ENCODE measurements at places on chromosomes 2 and 18.

- no peak for DNase-seq
Observed at GRCh38 chr2:13901526-13901925, 731.0 kb upstream of the LRATD1 start.

GRCh38 chr2:601806-602455 is 75.3 kb downstream of the TMEM18 start:
- DNase-seq, result no peak

DNA sequence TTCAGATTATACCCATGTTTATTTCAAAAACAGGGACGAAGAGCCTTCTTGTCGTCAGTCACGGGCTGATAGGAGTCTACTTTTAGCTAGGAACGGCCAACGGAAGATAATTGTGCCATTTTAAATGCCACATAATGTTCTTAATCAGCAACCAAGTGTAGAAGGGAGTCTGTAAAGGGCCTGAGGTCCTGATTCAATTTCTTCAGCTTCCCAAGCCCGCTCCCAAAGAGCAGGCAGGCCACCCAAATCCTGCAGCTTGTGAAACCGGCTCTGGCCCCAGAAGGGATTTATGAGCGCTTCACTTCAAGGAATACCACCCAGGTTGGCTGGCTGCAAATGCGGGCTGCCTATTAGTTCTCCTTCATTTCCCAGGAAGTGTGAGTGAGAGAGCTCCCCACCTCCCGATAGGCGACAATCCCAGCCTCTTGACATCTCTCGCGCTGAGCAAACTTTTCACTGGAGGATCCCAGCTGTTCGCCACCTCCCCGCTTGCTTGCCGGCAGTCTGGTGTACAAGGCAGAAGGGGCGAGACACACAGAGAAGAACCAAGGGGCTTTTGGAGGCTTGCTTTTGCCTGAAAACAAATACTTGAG is 272.9 kb downstream of the CDH20 start:
- no peak for DNase-seq

DNA sequence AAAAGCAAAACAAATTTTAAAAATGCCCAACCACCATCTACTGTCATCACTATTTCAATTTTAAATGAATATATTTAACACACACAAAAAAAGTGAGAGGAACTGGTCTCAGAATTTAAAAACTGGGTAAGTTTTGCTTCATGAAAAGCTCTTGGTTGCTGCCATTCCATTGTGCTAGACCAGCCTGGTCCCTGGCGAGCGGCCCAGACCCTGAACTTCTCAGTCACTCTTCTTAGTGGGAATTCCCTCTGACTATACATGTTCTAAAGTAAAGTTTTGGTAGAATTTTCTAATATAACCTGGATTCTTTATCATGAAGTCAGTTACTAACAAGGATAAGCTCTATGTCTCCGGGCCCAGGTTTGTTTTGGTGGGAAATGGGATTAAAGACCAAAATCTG is 34.8 kb upstream of the TMEM177 start:
- no peak for DNase-seq

DNA sequence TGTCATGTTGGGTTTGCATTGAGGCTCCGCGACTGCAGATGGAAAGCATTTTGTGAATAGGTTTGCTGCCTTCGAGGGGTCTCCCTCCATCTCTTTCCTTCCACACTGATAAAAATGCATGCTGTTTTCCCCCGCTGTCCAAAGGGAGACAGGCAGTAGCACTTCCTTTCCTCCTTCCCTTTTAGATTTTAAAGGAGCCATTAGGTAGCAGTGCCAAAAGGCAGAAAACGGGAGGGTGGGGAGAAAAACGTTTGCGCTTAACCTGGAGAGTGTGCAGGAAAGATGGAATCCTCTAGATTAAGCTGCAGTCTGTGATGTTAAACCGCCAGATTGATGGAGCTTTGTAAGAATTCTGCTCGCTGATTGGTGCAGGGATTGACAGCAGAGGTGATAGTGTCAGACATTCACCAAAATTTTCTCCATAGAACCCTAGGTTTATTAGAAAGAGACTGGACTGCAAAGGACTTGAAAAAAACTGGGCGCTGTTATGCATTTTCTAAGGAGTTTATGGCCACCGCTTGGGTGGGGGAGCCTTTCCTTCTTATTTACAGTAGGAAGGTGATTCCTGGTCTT is 688 bp downstream of the MAPRE2 start:
- DNase-seq, result peak; percentile 40

DNA sequence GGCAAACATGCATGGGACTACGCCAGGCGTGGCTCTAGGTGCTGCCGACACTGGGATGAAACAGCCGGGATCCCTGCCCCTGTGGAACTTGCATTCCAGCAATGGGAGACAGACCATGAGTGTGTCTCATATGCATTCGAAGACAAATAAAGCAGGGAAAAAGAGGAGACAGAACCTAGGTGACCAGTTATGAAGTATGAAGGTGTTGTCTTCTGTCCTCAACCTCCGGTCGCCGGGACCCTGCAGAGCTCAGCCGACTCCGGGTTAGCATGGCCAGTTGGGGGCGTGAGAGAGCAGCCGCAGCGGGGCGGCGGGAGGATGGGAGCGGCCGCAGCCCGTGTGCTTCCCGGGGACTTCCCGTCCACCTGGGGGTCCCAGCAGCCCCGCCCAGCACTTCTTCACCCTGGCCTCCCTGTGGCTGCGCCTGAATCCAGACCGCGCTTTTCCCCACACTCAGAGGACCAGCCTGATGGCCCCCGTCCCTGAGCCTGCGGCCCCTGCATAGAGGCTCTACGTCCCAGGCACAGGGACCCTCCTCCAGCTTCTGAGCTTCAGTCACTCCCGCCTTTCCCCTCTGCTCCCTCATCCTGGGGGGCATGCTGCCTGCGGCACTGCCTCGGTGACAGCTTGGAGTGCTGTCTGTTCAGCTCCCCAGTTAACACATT is 11.4 kb downstream of the ID2 start:
- peak; percentile 27 for DNase-seq

DNA sequence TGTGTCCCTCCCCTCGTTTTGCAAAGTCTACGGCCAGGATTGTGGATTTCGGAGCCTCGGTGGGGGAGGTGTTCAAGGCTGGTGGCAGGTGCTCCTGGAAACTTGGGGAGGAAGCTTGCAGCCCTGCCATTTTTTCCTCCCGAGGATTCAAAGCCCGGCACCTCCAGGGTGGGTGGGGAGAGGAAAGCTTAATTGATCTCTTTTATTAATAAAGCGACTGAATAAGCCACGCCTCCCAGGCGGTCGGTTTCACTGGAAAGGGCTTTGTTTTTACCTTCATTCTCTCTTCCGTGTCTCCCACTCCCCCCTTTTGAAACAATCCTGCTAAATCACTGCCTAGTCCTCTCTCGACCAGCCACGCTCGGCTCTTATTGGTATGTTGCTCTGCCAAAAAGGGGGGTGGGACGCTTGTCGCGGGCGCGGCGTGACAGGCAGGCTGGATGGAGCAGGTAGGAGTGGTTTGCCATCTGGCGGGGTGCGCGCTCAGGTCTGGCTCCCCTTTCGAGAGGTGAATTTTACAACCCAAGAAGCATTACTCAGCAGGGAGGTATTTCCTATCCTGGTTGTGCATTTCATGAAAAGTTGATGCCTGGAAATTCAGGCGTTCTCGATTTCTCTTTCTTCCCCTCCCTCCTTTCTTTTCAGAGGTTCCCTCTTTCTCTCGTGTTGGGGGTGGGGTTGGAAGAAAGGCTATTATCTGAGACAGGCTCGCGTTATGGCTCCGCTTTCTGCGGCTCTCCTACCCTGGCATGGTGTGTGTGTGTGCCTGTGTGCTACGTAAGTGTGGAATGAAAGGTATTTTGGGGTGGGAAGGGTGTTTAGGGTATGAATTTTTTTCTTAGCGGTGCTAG is 1.4 kb downstream of the NEDD4L start:
- peak; percentile 28 for DNase-seq

GRCh38 chr2:235990344-235990743 is 177.8 kb downstream of the GBX2 start:
- no peak for DNase-seq

DNA sequence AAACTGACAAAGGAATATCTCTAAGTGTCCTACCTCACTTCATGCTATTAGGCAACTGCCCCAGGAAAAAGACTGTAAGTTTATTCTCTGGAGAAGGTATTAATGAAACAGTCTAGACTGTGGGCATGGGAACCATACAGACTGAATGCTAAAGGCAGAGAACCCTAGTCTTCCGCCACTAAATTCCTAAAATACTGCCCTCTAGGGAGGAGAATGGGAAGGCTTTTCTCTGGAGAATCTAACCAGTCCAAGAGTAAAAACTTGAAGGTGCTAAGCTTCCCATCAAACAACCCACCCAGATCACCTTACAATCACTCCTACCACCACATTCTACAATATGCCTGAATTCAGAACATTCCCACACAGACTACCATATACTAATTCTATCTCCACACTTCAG is 3.4 kb downstream of the SRBD1 start:
- DNase-seq, result no peak

DNA sequence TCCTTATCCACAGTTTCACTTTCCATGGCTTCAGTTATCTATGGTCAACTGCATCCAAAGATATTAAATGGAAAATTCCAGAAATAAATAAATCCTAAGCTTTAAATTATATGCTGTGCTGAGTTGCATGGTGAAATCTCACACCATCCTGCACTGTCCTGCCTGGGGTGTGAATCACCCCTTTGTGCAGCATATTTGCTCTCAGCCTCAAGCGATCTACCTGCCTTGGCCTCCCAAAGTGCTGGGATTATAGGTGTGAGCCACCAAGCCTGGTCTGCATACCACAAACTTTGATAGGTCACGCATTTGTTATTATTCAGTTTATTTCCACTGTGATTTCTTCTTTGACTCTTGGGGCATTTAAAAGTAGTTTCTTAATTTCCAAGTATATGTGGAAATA is 117.2 kb downstream of the SPIRE1 start:
- DNase-seq, result no peak

DNA sequence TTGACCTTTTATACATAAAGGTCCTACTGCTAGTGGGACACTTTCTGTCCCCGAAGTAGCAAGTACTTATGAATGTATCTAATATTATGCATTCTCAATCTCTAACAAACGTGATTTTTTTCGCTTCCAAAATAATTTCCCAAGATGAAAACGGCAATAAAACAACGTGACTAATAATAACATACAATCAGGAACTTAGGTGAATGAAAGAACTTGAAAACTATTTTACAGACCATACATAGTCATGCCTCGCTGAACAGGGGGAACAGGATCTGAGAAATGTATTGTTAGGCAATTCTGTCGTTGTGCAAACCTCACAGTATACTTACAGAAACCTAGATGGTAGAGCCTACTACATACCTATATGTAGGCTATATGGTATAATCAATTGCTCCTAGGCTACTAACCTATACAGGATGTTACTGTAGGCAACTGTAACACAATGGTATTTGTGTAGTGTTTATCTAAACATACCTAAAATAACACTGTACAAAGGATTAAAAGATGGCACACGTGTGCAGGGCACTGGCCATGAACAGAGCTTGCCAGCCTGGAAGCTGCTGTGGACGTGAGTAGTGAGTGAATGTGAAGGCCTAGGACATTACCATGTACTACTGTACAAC is 2.5 kb downstream of the RTN4 start:
- DNase-seq, result peak; percentile 13

- DNase-seq, result no peak
Observed at GRCh38 chr2:29360016-29360784, 245.0 kb downstream of the CLIP4 start.

- DNase-seq, result no peak
Observed at GRCh38 chr2:31331156-31331555, 83.4 kb downstream of the XDH start.

DNA sequence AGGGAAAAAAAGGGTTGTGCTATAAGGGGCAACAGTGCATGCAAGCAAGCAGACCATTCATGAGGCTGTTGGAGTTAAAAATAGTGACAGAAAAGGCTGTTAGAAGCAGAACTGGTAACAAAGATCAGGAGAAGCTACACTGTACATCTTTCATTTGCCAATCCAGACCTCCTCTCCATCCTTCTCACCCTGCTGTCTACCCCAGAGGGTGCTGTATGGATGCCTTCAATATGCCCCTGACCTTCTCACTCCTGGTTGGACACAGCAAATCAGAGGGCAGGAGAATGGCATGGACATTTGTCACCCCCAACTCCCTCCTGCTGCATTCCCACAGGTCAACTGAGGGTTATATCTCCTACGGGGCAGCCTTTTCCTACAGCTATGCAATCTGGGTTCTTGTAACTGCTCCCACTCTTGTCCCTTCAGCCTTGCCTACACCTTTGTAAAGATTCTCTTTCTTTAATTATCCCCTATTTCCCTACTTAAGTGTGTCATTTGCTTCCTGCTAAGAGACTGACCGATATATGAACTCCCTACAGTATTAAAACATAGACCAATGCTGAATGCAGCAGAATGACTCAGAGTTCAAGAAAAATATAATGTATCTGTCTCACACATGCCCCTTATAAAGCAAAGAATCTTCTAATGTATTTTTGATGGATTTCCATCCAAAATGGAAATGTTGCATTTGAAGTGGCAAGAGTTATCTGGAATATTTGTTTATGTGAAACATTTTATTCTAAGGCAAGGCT is 169.2 kb upstream of the NCKAP5 start:
- no peak for DNase-seq

DNA sequence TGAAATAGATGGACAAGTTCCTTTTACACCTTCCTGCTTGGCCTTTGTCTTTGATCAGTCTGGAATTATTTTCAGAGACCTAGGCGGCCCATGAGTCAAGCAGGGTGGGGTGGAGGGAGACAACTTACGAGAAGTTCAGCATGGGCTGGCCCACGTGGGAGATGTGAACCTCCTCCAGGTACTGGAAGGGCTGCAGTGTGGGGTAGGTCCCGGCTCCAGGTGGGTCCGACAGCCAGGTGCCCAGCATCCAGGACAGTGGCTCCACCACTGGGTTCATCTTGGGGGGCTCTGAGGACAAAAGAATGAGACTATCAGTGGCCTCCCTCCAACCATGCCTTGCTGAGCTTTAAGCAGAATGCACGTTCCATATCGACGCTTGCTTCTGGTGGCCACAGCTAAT is 30.8 kb downstream of the THAP4 start:
- no peak for DNase-seq

- no peak for DNase-seq
Observed at GRCh38 chr2:241974851-241975592, 105.5 kb downstream of the RTP5 start.

- no peak for DNase-seq
Observed at GRCh38 chr2:3241971-3242746, 135.5 kb downstream of the EIPR1 start.

GRCh38 chr2:224417361-224417729 is 15.4 kb upstream of the FAM124B start:
- DNase-seq, result no peak
